ENCODE measurements at places on chromosomes 6 and 20.

DNA sequence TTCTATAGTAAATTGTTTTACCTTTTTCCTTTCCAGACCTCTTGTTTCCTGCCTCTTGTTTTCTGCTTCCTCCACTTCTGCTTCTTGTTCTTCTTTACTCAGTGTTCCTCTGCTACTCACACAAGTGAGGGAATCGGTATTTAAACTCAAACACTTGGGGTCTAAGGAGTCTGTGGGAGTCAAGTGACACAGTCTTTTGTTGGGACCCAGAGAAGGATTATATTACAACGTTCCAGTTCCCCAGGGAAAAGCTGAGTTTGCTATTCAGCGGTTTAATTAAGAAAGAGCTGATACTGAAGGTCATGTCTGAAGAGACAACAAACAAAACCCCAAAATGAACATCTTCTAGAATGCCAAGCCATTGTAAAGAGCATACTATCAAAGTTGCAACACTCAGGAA, 107.8 kb upstream of the CITED2 start:
- DNase-seq, result no peak

DNA sequence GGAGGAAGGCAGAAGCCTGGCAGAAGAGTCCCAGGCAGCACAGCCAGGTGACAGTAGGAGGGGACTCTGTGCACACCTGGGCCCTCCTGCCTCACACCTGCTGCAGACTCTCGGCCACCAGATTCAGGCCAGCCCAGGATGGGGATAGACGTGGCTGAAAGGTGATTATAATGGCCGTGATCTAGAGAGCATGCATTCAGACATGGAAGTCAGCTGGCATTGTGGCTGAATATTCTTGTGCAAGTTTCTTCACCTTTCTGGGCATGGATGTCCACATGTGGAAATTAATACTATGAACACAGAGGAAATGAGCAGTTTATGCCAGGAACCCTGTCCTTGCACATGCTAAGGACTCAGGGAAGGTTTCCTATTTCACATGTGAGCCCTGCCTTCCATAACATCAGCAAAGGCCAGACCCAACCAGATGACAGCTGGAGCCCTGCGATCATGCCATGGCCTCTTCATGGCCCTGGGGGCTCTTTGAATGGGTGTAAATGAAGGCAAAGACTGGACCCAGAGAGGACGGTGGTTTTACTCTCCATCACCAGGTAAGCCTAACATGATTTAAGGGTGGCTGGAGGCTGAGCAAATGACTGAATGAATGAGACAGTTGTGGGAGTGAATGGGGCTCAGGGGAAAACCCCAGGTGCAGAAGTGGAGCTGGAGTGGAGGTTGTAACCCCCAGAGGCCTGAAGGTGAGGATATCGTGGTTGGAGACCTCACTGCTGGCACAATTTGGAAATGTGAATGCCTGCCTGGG, 2.7 kb upstream of the RAET1L start:
- DNase-seq, result no peak

DNA sequence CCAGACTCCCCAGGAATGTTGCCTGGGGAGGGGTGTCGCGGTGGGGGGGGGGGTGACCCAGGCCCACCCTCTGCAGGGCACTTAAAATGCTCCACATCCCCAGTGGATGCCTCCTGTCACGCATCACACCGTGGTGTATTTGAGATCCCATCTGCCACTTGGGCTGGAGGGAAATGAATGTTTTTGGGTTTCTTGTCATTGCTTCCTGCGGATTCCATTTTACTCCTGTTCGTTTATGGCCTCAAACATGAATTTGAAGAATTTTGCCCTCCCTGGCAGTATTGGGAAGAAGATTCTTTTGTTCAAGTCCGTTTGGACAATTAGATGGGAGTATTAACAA, 544 bp upstream of the KHDC1 start:
- DNase-seq, result no peak

- no peak for DNase-seq
These were observed 865 bp downstream of the STK38 start for GRCh38 chr6:36546308-36546919.

GRCh38 chr6:151026041-151026663, 160.7 kb downstream of the MTHFD1L start:
- no peak for DNase-seq

DNA sequence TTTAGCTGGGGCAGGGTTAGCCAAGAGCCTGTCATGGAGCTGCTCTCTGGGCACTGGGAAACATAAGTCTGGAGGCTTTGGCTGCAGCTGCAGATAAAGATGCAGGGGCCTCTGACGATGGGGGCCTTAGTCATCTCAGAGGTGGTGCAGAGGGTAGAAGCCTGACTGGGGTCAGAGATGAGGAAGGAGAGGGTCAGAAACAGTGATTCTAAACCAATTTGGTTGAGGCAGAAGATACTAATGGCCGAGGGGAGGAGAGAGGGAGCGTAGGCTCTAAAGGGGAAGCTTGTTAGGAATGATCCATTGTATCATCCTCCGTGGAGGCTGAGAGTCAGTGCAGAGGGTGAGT, 33.8 kb downstream of the PLEKHG1 start:
- no peak for DNase-seq

- no peak for DNase-seq
These were observed 198.0 kb downstream of the FARS2 start for GRCh38 chr6:5459346-5459745.

- no peak for DNase-seq
These were observed 36.1 kb downstream of the DSE start for GRCh38 chr6:116406678-116407345.

GRCh38 chr20:62500237-62500864, 24.6 kb upstream of the GATA5 start:
- DNase-seq, result peak; percentile 1

DNA sequence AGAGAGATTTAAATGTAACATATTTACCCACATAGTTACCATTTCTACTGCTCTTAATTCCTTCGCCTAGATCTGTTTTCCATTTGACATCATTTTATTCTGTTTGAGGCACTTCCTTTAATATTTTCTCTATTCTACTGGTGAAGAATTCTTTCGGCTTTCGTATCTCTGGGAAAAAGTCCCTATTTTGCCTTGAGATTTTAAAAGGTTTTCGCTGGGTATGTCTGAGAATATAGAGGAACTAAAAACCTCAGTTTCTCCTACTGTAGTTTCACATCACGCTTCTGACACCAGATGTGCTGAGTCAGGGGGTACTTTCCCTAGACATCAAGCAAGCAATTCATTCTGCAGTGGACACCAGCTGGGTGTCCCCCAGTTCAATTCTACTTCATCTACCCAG, 61.7 kb downstream of the E2F3 start:
- DNase-seq, result no peak

DNA sequence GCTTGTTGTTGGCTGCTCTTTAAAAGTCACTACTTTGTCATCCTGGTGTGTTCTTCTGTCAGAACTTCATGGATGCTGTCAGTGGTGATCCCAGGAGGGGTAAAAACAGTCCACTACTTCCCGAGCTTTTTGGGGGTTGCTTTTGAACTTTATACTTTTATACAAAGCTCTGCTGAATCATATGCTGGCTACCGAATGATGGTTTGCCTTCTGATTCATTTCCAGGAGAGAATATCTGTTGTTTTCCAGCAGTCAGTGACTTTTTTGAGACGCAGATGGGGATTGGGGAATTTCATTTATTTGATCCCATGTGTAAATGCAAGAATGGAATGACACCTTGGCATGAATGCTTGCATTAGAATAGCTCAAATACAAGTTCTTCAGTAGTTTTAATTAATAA, 32.7 kb upstream of the COL10A1 start:
- DNase-seq, result no peak

- no peak for DNase-seq
These were observed 181.2 kb downstream of the ZDHHC14 start for GRCh38 chr6:157561929-157562810.

GRCh38 chr20:58906894-58907293, 54.4 kb downstream of the GNAS start:
- DNase-seq, result no peak

DNA sequence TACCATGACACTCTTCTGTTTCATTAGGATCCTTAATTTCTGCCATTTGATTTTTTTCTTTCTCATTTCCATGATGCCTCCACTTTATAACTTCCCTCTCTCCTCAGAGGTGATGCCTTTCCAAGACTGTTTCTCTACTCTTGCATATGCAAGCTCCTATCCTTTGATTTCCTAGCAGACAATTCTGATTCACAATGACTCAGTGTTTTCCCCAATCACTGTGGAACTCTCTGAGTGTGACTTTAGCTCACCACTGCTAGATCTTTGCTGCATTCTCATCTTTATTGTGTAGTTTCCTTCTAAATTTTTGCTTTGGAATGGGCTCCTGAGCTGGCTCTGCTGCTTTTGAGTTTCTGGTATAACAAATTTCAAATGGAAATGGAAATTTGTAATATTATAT, 184.9 kb downstream of the TINAG start:
- DNase-seq, result peak; percentile 58

GRCh38 chr20:20411836-20412235, 43.9 kb downstream of the INSM1 start:
- no peak for DNase-seq

DNA sequence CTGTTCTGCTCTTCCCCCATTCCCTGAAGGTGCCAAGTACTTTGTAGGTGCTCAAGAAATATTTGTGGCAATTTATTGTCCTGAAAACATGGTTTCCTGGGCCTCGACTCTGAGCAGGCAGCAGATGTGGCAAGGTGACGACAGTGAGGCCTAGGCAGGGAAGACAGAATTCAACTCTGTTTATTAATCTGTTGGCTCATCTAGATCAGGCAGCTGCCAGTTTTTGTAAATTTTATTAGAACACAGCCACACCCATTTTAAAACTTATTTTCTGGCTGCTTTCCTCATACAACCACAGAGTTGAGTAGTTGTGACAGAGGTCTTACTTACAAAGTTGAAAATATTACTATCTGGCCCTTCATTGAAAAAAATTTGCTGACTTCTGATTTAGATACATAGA, 24.5 kb downstream of the MAPK14 start:
- DNase-seq, result no peak

DNA sequence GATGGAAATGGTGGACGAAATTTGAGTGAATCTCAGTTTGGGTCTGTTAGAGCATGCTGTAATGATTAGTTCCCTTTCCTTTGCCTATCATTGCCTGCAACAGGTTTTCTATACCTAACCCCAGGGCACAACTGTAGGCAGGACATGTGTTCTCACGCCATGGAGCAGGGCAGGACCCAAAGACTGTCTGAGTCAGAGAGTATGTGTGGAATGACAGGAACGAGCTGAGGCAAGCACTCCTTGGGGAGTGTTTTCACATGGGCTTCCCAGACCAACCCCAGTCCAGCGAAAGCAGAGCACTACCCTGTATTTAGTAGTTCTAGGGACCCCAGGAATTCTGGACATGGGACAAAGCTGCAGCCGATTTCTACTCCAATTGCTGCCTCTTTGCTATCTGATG, 234.2 kb downstream of the HACE1 start:
- DNase-seq, result peak; percentile 28

GRCh38 chr6:26272171-26272637, 92.8 kb upstream of the BTN3A2 start:
- DNase-seq, result no peak

GRCh38 chr6:126112171-126112632, 125.9 kb downstream of the TRMT11 start:
- peak; percentile 40 for DNase-seq

DNA sequence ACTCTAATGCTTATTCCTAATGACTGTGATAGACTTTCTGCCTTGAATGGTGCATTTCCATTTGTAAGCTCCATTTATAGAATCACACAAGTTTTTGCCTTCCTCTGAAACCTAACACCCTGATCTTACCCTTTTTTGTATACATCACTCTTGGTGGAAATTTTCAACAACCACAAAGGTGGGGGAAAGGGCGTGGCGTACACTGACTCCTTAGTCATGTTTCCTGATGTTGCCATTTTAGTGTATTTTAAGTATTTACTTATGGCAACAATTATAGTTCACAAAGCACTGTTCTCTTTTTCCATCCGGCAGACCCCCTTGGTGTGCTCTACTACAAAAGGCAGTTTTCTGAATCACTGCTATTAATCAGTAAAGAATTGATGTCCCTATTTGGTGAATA, 92.0 kb downstream of the ATXN1 start:
- peak; percentile 57 for DNase-seq

DNA sequence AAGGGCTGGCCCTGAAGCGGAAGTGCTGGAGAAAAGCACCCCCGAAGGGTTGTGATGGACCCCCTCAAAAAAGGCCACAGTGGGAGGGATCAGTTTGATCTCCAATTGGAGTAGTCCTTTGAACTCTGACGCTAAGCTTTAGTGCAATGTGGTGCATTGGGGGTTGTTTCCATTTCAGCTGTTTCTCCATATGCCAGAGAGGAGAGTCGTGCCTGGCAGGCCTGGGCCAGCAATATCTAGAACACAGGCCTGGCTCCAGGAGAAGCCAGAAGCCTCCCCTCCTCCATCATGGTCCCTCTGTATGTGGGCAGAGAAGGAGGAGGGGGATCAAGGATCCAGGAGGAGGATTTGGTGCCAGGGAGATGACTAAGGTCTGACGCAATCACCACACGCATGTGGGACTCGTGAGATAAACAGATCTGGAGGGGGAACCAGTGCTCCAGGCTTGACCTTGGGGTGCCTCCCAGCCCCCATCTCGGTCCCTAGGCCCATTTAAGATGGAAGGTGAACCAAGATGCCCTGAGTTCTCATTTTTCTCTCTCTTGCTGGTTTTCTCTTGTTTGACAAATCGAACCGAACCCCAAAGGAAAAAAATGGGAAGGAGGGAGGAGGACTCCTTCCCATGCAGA, 517.4 kb upstream of the JARID2 start:
- no peak for DNase-seq

- DNase-seq, result no peak
These were observed 434.2 kb upstream of the CDH4 start for GRCh38 chr20:60817891-60818290.

DNA sequence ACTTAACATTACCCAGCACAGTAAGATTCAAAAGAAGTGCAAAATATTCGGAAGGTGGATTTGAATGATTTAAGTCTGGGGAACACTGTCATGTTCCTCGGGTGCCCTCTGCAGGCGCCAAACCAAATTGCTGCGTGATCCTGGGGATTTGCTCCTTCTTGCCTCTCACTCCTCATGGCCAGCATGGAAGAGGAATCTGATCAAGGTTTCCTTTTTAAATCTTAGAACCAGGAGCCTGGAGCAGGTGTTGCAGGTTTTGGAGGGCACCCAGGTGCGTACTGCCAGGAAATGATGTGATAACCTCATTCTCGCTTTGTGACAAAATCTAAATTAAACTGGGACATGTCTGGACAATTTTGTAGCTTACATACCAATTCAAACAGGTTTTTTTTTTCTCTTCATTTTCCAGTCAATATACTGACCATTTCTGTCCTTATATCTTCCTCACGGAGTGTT, 8.1 kb upstream of the PFDN4 start:
- peak; percentile 61 for DNase-seq

GRCh38 chr6:141488488-141488887, 644.2 kb upstream of the GJE1 start:
- DNase-seq, result no peak

- DNase-seq, result peak; percentile 49
These were observed 170.2 kb downstream of the NFATC2 start for GRCh38 chr20:51372176-51372803.

- DNase-seq, result no peak
These were observed 112.1 kb downstream of the FARS2 start for GRCh38 chr6:5373430-5373829.

- DNase-seq, result no peak
These were observed 3.8 kb upstream of the LPA start for GRCh38 chr6:160667639-160668481.

All from fibroblast of skin of left quadriceps (primary cell).